Activated CD4-positive, CD25-positive, alpha-beta regulatory T cell (primary cell): ENCODE measurements at places on chromosomes 1 and 21.

DNA sequence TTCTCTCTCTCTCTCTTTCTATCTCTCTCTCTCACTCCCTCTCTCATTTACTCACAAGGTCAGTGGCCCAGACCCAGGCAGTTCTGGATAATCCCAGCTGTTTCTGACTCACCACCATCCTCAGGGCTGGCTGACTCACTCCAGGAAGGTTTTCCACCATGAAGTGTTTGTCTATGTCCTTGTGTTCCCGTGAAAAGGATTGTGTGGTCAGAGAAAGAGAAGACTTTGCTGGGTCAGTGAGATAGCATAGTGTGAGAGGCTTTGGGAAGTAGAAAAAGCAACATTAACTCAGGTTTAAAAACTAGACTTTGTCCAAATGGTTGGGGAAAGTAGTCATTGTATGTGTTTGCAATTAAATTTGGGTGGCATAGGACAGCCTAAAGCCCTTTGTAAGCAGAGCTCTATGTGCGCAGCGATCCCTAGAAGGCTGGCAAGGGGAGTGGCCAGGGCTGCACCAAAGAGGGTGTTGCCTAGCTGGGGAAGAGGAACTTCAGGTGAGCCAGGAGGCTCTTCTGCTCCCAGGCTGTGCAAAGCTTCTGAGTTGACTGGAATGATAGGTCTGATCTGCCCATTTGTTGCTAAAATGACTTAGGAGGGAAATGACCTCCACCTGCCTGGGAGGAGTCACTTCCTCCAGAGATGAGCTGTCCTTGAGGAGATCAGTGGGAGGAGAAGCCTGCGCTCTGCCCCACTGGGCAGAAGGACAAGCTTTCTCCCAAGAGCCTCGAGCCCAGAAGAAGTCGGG is 4.9 kb upstream of the CAPN2 start:
- DNase-seq = no peak

GRCh38 chr1:36534711-36535412 is 52.1 kb upstream of the CSF3R start:
- DNase-seq = no peak

GRCh38 chr1:245690946-245691541 is 536.3 kb downstream of the KIF26B start:
- no peak for DNase-seq

DNA sequence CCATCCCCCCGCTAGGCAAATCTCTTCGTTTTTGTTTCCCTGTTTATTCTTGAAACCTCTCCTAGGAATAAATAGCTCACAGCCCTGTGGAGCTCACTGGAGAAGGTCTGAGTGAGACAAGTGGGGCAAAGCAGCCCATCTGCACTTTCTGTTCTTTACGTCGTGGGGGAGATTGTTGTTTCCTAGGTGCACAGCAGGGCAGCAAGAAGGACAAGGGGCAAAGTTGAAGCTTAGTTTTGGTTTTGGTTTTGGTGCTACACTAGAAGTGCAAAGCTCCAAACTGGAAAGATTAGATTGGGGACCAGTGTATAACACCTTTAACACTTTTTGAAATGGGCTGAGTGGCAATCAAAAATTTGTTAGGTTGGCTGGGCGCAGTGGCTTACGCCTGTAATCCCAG is 76.6 kb downstream of the GPR88 start:
- no peak for DNase-seq

- no peak for DNase-seq
Observed at GRCh38 chr1:85577419-85578320, 2.9 kb upstream of the CCN1 start.

- DNase-seq = no peak
Observed at GRCh38 chr1:219397511-219397910, 215.4 kb downstream of the ZC3H11B start.

DNA sequence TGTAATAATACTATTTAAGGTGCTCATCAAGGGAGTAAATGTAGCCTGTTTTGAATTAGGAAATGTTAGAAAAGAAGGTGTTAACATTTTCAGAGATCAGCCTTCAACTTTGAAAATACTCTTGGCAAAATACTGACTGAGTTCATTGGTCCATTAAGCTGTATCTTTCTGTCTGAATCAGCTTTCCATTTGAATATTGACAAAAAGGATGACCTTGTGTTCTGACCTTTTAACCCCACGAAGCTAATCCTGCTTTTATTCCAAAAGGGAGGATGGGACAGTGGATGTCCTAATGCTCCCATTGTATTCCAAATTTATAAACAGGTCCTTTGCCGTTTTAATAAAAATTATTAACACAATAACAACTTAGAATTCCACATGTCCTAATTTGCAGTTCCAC is 259.7 kb upstream of the NRIP1 start:
- no peak for DNase-seq

- DNase-seq = no peak
Observed at GRCh38 chr1:1062348-1063163, 11.6 kb downstream of the RNF223 start.

- DNase-seq = no peak
Observed at GRCh38 chr1:213931836-213932235, 55.9 kb upstream of the PROX1 start.

- DNase-seq = no peak
Observed at GRCh38 chr1:84785271-84786036, 95.2 kb upstream of the SSX2IP start.

DNA sequence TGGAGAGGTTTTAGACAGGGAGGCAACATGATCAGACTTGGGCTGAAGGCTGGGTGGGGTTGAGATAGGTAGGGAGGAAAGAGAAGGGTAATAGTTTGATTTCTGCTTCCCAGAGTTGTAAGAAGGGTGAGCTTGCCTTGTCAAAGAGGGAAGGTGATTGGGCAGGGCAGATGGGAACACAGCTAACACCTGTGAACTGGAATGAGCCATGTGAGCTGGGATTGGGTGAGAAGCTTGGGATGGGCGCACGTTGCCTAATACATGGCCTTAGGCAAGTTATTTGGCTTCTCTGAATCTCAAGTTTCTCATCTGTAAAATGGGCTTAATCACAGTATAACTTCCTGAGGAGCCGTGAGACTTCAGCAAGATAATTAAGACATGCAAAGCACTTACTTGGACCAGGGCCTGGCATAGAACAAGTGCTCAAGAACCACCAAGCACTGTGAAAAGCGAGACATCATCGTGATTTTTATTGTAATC is 33.8 kb upstream of the ID3 start:
- no peak for DNase-seq

DNA sequence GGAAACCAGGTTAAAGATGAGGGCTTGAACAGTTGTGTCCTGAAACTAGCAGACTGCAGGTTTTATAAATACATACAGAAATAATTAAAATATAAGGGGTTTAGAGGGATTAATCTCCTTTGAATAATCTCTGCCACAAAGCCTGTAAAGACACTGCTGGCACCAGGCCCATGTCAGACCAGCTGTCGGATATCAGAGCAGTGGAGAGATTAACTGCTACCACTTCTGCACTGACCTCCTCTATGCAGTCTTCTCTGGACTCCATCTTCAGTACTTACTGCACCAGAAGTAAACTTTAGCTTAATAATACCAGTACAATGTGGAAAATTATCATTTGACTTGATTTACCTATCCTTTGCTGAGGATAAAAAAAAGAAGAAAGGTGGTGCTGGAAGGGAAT is 128.6 kb downstream of the LHX4 start:
- no peak for DNase-seq
